Upper lobe of right lung (tissue), 1 donor: ENCODE measurements at places on chromosomes 4 and X. TPM values are rescaled to one million over a fixed set of nuclear protein-coding genes. Genes with fewer than 3 reads are reported as not detected.

DNA sequence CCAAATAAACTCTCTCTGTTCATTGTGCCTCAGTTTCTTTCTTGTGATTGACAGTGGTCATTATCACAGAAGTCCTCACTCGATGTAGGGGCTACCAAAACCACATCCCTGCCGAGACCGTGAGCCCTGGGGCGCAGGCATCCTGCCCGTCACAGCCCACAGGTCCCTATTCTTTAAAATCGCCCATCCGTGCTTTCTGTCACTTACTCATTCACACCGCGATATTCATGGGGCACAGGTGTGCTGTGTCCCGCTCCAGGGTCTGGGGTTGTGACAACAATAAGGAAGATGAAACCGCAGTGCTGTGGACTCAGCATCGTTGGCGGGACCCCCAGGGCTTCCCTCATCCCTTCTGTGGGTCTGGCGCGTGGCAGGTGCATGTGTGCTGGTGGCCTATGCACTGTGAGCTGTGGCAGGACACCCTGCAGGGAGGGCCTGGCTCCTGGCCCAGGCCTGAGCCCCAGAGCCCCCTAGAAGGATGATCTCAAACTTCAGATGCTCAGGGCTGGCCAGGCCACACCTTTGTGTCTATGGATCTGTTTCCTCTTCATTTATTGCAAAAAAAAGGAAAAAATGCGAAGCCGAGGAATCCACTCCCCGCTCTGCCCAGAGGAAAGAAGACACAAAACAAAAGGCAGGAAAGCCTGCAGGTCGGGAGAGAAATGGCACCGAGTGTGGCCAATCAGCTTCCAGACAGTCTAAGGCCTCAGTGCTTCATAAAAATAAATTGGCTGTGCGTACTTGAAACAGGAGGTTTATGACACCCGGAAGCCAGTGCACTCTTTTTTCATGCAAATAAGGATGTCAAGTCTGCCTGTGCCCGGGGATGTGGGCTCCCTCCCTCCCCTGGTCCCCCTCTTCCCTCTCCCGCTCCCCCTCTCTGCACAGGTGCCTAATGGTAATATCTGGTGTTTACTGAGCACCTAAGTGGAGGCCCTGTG is 109.5 kb upstream of the ADRA2C start:
- H3K4me1 ChIP-seq, result no peaks in the 10 kb centered on the region
- H3K27me3 ChIP-seq, result peaks cover 46% of the 10 kb centered on the region
- H3K27ac ChIP-seq, result no peak overlapping the region
- DNase-seq, result no peak

GRCh38 chrX:8726031-8726652 is 5.8 kb downstream of the ANOS1 start:
- no peak overlapping the region for H3K27ac ChIP-seq
- H3K27me3 ChIP-seq, result no peaks in the 10 kb centered on the region
- DNase-seq, result no peak
- no peaks in the 10 kb centered on the region for H3K4me1 ChIP-seq
- no peaks in the 10 kb centered on the region for H3K36me3 ChIP-seq

DNA sequence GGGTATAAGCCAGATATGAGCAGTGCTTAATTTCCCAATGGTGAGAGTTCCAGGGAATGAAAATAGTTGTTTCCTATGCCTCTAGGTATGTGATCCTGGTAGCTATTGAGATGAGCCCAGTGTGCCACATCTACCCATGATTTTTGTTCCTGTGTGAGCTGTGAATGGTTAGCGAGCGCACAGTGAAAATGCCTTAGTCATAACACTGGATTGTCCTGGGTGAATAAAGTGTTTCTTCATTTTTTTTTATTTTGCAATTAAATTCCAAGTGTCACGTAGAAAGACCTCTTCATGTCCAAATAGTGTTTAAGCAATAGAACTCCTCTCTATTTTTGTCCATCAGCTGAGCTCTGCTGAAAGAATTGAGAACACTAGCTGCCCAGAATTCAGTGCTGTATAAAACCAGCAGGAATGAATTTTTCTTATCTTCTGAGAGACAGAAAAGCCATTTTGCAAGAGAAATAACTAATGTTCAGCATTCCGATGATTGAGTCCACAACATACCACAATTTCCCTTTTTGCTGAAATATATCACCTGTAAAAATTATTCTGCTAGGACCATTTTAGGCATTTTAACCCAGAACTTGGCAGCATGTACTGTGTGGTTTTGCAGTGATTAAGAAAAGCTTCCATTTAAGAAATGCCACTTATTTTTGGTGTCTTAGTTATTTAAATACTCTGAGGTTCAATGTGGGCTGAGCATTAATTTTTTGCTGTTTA is 5.6 kb downstream of the MAOA start:
- no peaks in the 10 kb centered on the region for H3K4me1 ChIP-seq
- H3K27me3 ChIP-seq, result no peaks in the 10 kb centered on the region
- H3K4me3 ChIP-seq, result peak overlapping the region; percentile 65
- DNase-seq, result no peak

DNA sequence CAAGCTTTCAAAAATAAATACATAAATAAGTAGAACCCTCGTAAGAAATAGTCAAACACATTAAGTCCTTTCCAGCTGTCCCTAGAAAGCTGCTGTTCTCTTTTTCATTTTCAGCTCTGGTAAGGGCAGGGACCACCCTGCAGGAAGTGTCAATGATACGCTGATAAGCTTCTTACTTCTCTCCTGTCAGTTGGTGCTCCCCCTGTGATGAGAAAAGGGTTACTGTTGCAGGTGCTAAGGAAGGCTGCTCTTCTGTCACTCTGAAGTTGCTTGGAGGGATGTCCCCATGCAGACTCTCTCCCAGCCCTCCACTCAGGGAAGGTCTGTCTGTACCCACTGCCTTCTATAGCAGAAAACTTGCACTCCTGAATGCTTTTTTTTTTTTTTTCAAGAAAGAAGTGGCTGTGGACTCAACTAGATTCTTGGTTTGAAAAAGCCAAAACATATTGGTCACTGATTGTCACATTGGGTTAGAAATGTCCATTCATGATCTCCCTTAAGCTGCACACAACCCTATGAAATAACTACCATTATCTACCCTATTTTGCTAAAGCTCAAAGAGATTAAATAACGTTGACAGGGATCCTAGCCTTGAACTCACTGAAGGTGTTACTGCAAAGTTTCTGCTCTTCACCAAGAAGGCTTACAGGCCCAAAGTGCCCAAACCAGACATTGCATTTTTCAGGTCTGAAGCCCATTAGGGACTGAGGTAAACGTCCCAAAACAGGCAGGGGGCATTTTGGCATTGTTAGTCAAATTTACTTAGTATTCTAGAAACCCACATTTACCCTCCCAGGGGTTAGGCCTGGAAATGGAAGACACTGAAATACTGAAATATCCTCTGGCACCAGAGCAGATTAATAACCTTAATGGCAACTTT is 1.2 kb downstream of the CXCL3 start:
- H3K27me3 ChIP-seq, result no peaks in the 10 kb centered on the region
- peaks cover 3% of the 10 kb centered on the region for H3K4me1 ChIP-seq
- no peak for DNase-seq

DNA sequence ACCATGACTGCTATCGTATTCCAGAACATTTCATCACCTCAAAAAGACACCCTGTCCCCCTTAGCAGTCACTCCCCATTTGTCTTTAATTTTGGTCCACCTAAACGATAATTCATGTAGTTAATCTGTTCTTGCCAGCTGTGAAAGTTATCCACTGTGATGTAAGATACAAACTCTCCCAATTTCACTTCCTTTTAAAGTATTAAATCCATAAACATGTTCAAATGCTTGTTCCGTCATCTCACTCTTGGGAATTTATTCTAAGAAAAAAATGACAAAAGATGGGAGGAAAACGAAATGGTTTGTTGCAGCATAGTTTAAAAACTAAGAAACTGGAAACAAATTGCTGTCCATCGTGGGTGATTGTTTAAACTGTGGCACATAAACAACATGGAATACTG is 53.7 kb upstream of the IRF2 start:
- H3K4me1 ChIP-seq, result no peaks in the 10 kb centered on the region
- H3K4me3 ChIP-seq, result no peak overlapping the region
- H3K36me3 ChIP-seq, result no peaks in the 10 kb centered on the region
- no peak for DNase-seq

DNA sequence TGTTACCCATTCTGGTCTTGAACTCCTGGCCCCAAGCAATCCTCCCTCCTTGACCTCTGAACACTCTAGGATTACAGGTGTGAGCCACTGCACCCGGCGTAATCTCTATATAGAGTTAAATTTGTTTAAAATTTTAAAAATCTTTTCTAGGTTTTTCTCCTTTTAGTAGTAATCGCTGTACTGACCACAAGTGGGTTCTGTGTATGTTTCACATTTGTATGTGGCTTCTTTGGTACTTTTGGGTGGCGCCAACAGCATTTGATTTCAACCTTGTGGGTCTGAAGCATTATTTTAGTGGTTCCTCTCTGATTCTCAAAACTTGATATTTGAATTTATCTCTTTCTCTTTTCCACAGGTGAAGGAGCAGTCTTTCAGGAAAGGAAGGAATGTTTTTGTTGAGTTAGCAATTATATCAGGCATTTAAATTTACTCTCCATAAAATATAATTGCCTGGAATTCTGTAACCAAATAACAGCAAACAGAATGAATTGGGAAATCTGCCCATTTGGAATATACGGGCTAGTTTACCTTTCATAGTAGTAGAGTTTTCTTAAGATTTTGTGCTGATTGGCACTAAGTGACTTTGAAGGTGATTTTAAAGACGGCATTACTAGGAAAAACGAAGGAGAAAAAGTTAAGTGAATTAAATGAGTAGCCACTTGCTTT is 29.5 kb downstream of the ARHGAP10 start:
- DNase-seq, result no peak
- no peaks in the 10 kb centered on the region for H3K27me3 ChIP-seq
- no peak overlapping the region for H3K4me3 ChIP-seq
- H3K36me3 ChIP-seq, result no peaks in the 10 kb centered on the region

DNA sequence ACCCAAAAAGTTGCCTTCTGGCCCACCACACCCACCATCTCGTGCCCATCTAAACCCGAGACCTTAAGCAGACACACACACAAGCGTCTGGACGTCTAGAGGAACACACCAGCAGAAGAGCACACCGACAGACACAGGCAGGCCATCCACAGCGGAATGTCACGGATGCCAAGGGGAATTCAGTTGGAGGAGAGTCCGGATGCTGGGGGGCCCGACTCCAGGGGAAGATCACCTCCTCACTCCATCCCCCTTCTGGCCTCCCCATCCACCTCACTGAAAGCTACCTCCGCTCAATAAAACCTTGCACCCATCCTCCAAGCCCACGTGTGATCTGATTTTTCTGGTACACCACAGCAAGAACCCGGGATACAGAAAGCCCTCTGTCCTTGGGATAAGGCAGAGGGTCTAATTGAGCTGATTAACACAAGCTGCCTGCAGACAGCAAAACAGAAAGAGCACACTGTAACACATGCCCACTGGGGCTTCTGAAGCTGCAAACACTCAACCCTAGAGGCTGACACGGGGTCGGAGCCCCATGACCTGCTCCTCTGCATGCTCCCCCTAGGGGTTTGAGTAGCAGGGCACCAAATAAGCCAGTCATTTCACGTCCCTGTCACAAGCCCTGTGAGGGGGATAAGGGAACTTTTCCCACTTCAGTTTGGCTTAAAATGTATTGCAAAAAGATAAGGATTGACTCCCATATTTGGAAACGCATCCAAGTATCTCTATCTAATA is 339.6 kb upstream of the PCDH10 start:
- H3K4me1 ChIP-seq, result no peaks in the 10 kb centered on the region
- no peak overlapping the region for H3K27ac ChIP-seq
- H3K4me3 ChIP-seq, result no peak overlapping the region

DNA sequence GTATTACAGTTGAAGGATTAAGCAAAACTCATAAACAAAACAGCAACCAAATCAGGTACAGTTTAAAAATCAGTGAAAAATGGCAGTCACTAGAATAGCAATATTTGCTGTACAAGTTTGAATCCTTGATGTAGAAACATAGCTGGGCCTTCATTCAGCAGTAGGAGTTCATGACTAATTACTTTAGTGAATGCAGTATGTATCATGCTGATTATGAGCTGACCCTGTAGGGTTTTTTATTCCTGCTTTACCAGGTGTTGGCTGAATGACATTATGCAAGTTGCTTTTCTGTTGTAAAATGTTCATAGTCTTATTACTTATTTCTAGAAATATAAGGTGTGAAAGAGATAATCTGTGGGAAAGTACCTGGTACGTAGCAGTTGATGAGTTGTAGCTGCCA is 179.6 kb downstream of the CCSER1 start:
- no peak for DNase-seq
- no peaks in the 10 kb centered on the region for H3K27me3 ChIP-seq
- no peak overlapping the region for H3K4me3 ChIP-seq

GRCh38 chrX:44071070-44071645 is 98.0 kb upstream of the NDP start:
- H3K4me1 ChIP-seq, result no peaks in the 10 kb centered on the region
- no peak for DNase-seq
- H3K36me3 ChIP-seq, result no peaks in the 10 kb centered on the region
- no peaks in the 10 kb centered on the region for H3K27me3 ChIP-seq
- H3K27ac ChIP-seq, result no peak overlapping the region
- no peak overlapping the region for H3K4me3 ChIP-seq

GRCh38 chr4:123506011-123506695 is 109.6 kb downstream of the SPRY1 start:
- no peaks in the 10 kb centered on the region for H3K27me3 ChIP-seq
- H3K27ac ChIP-seq, result peak overlapping the region; percentile 92
- no peaks in the 10 kb centered on the region for H3K36me3 ChIP-seq
- peak overlapping the region; percentile 63 for H3K4me3 ChIP-seq

GRCh38 chr4:15374656-15375055 is 53.2 kb upstream of the C1QTNF7 start:
- H3K36me3 ChIP-seq, result no peaks in the 10 kb centered on the region
- DNase-seq, result no peak
- H3K4me1 ChIP-seq, result peaks cover 16% of the 10 kb centered on the region
- H3K27ac ChIP-seq, result peak overlapping the region; percentile 76

Gene KLF3
- 70.6 TPM for total RNA-seq

Gene RASL11B
- total RNA-seq, result 2.2 TPM

Gene MTMR8
- total RNA-seq, result 1.9 TPM

Gene HADH
- 37.9 TPM for total RNA-seq

Gene GSX2
- not detected for total RNA-seq

Gene SMARCA1
- total RNA-seq, result 26.9 TPM

Gene PAGE2B
- not detected for total RNA-seq

Gene UGT2B10
- total RNA-seq, result not detected
